ENCODE measurements at places on chromosomes 11 and 22.

DNA sequence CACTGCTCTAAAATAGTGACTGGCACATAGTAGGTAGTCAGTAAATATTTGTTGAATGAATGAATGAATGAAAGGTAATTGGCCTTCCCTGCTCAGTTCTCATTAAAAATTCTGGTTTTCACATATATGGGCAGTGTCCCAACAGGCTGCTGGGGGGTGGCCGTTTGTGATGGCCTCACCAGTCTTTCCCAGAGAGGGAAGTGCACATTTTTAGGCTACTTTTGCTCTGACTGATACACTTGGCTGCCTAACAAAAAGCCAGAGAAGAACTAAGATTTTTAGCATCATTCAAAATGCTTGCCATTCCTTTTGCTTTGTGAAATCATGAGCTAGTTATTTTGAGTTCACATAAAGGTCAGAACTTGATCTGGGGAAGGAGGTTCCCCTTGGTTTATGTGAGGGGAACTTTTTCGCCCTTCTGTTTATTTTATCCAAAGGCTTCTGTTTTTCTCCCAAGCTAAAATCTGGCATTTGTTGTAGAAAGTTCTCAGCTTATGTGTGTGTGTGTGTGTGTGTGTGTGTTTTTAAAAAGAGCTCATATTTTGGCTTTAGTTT lies 83.1 kb downstream of the PTPRJ start:
- no peak for DNase-seq

DNA sequence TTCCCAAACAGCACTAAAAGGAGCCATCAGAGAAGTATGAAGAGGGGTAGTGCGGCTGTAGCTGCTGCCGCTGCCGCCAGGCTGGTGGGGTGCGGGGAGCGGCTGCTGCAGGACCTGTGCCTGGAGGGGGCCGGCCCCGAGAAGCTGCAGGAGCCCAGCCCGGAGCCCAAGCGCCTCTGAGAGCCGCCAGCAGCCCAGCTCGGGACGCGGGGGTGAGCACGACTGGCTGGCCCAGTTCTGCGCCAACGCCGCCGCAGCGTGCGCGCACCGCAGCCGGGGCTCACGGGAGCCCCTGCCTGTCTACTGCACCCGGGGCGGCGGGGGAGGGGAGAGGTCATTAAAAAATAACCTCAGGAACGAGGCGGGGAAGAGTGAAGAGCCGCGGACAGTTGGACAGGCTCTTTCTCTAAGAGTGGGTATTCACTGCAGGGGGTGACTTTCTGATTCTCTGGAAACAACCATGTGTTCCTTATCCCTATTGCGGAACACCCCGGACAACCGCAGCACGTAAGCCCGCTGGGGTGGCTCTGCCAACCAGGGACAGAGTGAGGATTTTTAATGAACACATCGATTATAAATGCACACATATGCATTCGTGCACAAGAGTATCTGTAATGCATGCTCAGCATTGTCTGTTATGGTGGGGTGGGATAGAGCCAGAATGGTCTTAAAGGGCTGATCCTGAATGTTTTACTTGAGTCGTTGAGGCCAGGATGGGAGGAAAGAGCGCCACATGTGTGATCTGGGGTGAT lies 453 bp downstream of the GAS2 start:
- DNase-seq, result peak; percentile 31

DNA sequence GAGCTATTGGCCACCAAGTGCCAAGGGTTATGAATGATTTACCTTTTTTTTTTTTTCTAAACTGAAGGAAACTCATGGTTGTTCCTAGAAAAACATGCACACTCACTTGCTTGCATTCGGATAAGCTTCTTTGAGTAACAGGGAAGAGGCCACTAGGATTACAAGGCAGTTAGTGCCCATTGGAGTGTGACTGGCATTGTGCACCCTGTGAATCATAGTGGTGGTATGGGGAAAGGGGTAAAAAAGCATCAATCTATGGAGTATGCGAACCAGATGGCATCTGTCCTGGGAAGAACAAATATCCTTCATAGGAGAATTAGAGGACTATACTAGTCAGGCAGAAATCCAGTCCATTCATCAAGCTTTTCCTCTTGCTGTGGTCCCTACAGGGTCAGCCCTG lies 24.2 kb downstream of the CD44 start:
- peak; percentile 40 for DNase-seq

DNA sequence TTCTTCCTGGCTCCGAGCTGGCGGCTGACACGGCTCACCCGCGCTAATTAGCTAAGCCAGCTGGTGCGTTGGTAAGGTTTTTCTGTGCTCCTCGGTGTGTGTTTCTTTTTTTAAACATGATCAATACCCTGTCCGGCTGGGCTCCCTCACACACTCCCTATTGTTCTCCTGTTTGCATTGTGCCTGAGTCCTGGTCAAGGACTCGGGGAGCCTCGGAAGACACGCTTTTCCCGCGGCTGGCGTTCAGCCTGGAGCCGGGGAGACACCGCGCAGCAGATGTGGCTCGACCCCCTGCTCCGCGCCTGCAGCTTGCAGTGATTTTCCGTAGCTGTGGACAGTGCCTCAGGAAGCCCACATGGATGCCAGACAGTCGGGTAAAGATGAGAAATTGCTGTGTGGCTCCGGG lies 454.9 kb upstream of the CADM1 start:
- peak; percentile 11 for DNase-seq

DNA sequence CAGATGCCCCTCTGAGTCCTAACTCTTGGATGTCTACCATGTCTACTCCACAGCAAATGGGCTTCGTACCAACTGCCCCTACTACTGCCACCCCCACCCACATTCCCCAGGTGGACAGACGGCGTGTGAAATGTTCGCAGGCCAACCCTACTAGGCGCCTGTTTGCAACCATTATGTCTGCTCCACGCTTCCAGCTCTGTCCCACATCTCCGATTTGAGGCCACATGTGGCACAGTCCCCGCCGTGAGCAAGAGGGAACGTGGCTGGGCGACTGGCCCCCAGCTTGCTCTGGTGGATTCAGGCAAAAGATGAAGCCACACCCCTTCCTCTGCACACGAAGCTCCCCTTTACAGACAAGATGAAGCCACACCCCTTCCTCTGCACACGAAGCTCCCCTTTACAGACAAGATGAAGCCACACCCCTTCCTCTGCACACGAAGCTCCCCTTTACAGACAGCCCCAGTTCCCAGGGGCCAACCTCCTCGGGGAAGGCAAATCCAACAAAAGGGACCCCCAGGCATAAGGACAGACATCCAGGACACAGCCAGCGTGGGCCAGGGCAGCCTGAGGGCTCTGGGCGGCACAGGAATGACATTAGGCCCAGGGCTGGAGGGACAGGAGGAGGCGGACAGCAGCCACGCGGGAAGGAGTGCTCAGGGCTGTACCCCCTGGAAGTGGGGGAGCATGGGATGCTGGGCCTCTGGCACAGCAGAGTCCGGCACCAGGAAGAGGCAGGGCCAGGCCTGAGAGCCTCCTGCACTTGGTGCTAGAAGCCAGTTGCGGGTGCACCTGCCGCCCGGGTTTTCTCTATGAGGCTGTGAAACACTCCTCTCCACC lies 106.2 kb downstream of the SHANK2 start:
- no peak for DNase-seq

DNA sequence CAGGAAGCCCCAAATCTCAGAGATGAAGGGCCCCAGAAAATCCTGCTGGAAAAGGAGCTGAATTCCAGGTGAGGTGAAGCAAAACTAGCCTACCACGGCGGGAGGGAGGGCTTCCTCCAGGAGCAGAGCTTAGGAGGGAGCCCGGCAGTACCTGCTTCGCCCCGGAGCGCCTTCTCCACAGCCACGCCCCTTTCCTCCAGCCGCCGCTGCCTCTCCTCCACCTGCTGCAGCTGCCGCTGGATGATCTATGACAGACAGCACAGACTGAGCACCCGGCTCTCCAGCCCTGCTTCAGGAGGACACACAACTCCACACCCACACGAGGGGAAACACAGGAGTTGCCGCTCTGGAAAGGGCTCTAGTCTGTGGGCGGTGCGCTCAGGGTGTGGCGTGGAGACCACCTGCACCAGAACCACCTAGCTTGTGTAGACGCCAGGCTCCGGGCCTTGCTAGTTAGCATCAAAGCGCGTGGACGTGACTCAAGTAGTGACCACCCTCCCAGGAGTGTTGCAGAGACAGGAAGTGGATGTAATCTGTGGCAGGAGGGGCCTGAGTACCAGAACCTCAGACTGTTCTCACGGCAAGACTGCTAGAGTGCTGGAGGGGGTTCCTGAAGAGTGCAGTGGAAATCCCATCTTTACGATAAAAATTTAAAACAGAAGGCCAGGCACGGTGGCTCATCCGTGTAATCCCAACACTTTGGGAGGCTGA lies 34.6 kb upstream of the BID start:
- no peak for DNase-seq

- DNase-seq, result no peak
These were observed at the start of gene NNMT for GRCh38 chr11:114295676-114296604. NNMT (plus strand) TSS chr11:114296399; CDS start chr11:114296557, 158 bp downstream.

GRCh38 chr11:115627666-115628460 lies 123.6 kb upstream of the CADM1 start:
- no peak for DNase-seq

DNA sequence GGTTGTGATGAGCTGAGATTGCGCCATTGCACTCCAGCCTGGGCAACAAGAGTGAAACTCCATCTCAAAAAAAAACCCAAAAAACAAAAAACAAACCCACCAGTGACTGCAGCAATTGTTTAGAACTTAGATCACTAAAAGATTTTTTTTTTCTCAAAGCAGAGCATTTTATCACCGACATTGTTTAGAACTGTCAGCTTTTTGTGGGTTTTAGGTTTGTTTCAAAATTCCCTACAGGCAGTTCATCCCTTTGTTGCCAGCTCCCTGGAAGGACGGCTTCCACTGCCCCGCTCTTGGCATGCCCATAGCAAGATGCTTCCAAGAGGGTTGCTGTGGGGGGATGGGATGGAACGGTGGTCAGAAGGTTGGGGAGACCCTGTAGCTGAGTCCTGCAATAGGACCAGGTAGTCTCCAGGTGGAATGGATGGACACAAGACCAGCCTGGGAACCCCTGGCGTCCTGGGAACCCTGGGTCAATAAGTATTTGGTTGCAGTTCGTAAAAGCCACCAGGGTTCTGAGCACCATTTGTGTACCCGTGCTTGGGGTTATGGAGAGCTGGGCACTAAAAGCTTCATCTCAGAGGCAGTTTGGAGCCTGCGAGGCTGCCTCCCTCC lies 46.7 kb downstream of the TSPAN18 start:
- no peak for DNase-seq

DNA sequence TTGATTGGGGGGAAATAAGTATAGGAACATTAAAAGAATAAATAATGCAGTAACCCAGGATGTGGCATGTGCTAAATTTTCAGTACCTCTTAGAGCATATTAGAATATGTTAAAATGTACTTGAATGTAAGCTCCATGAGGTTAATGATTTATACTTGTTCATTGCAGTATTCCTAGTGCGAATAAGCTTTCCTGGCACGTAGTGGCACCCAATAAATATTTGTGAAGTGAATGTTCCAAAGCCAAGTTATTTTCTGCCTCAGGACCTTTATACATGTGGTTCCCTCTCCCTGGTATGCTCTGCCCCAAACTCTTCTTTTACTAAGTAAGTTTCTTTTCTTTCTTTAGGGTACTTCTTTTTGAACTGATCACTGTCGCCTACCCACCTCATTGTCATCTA lies 118.8 kb downstream of the DBX1 start:
- DNase-seq, result no peak

DNA sequence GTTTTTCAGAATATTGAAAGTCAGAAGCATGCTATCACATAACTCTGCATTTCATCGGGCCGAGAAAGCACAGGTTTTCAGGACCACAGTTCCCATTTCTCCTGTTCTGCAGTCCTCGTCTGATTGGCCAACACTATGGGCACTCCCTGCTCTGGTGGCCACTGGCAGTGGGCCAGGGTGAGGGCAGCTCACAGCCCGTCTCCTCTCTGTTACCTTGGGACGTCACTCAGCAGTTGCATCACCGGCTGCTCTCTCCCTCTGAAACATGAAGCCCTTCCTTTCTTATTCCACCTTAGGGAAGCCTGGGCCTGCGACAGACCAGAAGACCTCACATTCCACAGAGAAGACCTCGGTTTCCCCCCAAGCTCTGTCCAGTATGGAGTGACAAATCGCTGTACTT lies 11.4 kb upstream of the MICAL3 start:
- no peak for DNase-seq

GRCh38 chr11:65854161-65854592 lies 3.8 kb downstream of the CFL1 start:
- no peak for DNase-seq

DNA sequence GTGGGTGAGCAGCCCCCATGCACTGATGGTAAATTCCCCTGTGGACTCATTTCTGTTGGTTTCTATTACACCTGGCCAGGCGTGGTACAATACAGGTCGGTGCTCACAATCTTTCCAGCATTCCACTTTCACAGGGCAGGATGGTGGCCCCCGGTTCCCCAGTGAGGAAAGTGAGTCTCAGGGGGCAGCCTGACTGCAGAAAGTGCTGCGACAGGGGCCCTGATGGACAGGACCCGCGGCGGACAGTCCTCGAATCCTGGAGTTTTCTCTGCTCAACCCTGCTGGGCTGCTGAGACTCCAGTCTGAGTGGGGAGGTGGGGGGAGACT lies 3.1 kb upstream of the PGGHG start:
- no peak for DNase-seq

DNA sequence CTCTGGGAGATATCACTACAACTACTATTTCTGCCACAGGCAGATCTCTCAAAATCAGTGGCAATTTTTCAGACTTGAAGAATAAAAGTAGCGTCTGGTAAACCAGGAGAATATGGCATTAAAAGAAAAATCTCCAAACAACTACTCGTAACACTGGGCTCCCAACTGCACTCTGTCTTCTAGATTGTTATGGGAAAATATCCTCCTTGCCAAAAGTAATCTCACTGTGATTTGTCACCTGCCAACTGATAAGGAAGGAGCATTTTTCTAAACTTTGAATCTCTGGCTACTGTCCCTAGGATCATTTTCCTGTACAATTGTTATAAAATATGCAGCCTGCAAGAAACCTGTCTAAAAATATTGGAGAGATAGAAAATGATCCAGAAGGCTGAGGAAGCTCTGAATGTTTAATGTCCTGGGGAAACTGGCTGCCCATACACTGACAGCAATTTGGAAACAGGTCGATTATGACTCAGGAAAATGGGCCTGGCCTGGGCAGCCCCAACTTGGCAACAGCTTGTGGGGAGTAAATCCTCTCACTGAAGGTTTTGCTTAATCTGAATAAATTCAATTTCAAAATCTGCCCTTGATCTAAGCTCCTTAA lies 90.5 kb upstream of the DBX1 start:
- DNase-seq, result peak; percentile 89

GRCh38 chr11:119585043-119585781 lies 143.8 kb downstream of the NECTIN1 start:
- DNase-seq, result no peak

- DNase-seq, result no peak
These were observed 55.1 kb downstream of the DLG2 start for GRCh38 chr11:85572056-85572455.

- DNase-seq, result peak; percentile 78
These were observed 92.7 kb downstream of the NTM start for GRCh38 chr11:131463162-131463561.

DNA sequence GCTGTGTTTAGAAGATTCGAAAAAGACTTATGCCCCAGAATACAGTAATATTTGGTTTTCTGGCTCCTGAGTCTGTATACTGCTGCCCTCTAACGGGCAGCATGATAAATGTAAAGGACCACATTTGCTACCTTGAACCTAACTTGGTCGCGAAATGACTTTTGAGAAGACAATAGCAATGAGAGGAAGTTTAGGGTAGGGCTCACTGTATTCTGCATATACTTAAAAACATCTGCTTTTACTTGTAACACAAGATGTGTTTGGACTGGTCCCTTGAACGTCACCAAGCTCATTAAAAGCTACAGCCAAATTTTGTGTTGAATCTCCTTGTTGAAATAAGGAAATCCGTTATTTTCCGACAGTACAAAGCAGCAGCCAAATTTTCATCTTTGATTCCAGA lies 309.1 kb downstream of the SWAP70 start:
- DNase-seq, result peak; percentile 25

GRCh38 chr11:103906291-103906867 lies 130.1 kb upstream of the DDI1 start:
- no peak for DNase-seq

Data from NCI-H524 (cell line).